ENCODE measurements at places on chromosomes 12 and 14.

DNA sequence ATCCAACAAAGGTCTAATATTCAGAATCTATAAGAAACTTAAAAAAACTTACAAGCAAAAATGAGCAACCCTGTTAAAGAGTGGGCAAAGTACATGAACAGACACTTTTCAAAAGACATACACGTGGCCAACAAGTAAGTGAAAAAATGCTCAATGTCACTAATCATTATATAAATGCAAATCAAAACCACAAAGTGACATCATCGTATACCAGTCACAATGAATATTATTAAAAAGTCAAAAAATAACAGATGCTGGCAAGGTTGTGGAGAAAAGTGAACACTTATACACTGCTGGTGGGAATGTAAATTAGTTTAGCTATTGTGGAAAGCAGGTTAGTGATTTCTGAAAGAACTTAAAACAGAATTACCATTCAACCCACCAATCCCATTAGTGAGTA lies 199.1 kb downstream of the SNAPC1 start:
- DNase-seq = no peak

GRCh38 chr12:56299308-56299852 lies 750 bp downstream of the CS start:
- no peak for DNase-seq

- no peak for DNase-seq
Observed at GRCh38 chr12:92771001-92771400, 68.2 kb downstream of the PLEKHG7 start.

GRCh38 chr12:25655702-25656101 lies 102.6 kb upstream of the LMNTD1 start:
- no peak for DNase-seq

DNA sequence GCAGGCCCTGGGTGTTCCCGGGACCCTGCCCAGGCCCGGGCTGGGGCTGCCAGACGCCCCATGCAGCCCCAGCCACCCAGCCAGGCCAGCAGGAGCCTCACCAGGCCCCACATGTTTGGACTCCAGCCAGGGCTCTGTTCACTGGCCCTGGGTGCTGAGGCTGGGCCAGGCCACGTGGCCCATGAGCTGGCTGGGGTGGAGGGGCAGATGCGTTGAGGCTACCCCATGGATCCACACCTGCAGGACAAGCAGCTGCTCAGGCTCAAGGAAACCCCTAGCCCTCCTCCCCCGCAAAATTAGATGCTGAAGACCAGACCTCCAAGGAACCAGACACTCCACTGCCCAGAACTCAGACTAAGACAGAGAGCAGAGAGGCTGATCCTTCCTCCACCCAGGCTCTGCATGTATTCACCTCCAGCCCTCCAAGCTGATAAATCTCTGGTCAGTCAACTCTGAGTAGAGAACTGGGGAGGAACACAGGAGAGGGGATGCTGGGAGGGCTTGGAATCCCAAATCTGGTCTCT lies 1.6 kb downstream of the CDH24 start:
- no peak for DNase-seq

GRCh38 chr14:83860631-83861155 lies 1669.3 kb upstream of the FLRT2 start:
- DNase-seq = no peak

DNA sequence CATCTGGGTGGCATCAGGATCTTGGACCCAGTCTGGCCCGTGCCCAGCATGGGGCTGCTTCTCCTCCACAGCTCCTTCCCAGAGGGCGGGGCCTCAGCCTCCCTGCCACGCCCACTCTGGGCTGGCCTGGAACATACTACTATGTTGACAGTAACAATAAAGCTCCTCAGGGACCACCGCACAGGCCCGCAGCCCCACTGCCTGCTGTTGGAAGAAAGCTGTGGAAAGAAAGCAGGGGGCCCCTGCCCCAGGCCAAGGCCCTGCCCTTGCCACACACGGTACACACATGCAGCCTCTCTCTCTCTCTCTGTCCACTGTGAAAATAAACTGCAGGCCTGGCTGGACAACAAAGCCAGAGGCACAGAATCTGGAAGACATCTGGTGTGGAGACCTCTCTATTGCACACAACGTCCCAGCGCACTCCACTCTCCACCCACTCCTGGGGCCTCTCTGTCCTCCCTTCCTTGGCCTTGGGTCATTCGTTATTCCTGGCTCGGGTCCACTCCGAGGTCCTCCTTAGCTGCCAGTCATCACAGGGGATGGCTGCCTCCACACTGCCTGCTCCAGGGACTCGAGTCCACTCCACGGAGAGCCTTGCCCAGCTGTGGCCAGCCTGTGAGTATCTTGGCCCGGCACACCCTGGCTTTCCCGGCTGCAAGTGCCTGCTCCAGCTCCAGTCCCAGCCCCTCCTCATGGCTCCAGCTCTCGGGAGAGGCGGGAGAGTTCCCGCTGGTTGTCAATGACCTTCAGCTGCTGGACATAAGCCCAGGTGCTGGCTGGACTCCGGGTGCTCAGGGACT lies 11.8 kb upstream of the ENDOU start:
- DNase-seq = peak; percentile 65

DNA sequence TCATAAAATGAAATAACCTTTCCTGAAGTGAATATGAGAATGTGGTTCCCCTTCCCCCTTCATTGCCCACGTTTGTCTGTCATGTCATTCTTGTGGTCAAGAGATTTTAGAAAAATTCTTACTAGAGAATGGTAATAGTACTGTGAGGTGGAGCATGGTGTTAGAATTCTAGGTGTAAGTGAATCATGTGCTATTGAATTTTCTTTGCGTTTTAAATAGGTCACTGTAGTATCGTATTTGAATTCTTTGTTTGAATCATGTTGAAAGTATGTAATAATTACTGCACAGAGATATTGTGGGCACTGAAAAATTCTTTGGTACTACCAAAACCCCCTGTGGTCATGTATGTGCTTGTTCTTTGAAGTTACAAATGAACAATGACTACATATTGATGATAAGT lies 49.9 kb downstream of the FUT8 start:
- DNase-seq = peak; percentile 75

- no peak for DNase-seq
Observed at GRCh38 chr12:1126091-1126490, 135.1 kb downstream of the ERC1 start.

- no peak for DNase-seq
Observed at GRCh38 chr12:80178846-80179245, 79.5 kb downstream of the OTOGL start.

GRCh38 chr12:7872566-7873319 lies at the start of gene SLC2A14:
Gene SLC2A14 (minus strand): TSS chr12:7872915. CDS start chr12:7869880, 3,035 bp downstream.
- no peak for DNase-seq

DNA sequence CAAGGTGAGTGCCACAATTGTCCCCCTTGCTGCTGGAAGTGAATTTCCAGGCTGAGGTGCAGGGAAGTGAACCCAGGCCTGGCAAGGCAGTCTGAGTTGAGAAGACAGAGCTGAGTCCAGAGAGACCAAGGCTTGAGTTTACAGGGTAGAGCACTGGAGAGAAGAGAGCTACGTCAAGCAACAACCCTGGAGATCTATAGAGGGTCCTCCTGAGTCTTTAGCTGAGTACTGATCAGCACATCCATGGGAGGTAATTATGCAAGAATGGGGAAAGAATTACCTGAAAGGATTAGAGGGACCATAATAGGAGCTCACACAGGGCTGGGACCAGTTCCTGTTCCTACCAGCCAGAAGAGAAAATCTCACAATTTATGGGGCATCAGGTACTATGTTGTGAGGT lies 190.7 kb downstream of the NEDD1 start:
- DNase-seq = no peak
